Sciatic nerve (tissue), 2 donors: ENCODE measurements at places on chromosomes 12 and 14. TPM values are rescaled to one million over a fixed set of nuclear protein-coding genes. Genes with fewer than 3 reads are reported as not detected.

Gene LRTM2
- not detected for total RNA-seq

Gene IPO8
- total RNA-seq = 50.6 TPM

Gene CABP1
- total RNA-seq = 2.3 TPM

Gene GXYLT1
- total RNA-seq = 19.5 TPM

Gene KRT74
- not detected for total RNA-seq

Gene TAS2R20
- 4.6 TPM for total RNA-seq

Gene COQ6
- total RNA-seq = 23.4 TPM

Gene SMCO2
- total RNA-seq = 0.40 TPM

Gene ACRBP
- 1.9 TPM for total RNA-seq

Gene HOXC6
- total RNA-seq = 35.3 TPM

Gene LAG3
- total RNA-seq = 3.4 TPM
